T-helper 2 cell (primary cell): ENCODE measurements at places on chromosomes 6 and 20.

- no peak for DNase-seq
Observed at GRCh38 chr6:166950443-166950821, 5.9 kb downstream of the RNASET2 start.

DNA sequence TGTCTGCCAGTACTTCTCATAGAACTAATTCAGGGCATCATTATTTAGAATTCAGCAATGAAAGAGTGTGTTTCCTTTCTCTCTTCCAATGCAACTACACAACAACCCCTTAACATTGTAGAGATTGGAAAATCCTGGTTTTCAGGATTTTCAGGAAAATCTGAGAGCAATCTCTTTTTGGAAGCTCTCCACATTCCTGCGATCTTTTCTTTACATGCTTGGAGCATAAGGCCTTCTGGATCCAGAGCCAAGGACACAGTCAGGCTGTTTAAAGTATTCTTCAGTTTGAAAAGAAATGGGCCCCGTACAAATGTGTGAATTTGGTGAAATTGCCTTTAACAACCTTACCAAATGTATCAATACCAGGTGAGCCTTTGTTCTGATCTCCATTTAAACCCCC lies 469.7 kb downstream of the PKHD1 start:
- DNase-seq, result no peak

DNA sequence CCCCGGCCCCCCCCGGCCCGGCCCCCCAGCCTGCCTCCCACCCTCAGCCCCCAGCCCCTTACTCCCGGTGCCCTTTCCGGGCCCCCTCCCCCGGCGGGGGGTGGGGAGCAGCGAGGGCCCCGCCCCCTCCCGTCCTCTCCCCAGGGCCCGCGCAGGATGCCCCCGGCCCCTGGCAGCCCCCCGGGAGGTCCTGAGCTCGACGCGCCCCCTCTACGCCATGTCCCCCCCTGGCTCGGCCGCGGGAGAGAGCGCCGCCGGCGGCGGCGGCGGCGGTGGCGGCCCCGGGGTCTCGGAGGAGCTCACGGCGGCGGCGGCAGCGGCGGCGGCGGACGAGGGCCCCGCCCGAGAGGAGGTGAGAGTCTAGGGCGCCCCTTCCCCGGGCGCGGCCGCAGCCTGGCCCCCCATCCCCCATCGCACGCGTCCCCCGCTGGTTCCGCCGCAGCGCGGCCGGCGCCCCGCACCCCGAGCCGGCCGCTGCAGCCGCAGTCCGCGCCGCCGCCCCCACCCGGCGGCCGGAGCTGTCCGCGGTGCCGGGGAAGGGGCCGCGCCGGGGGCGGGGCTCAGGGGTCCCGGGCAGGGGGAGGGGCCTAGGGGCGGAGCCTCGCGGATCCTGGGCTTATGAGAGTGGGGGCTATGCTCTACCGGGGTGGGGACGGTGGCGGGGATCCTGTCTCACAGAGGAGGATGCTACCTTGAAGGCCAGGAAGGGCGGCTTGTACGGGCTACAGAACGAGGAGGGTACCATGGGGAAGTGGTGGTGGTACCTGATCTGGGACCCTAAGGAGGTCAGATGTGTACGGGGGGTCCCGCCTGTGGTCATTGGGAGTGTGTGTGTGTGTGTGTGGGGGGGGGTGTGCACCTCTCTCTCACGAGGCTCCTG lies 516 bp downstream of the TMEM151B start:
- no peak for DNase-seq

GRCh38 chr6:42243046-42243445 lies 25.4 kb upstream of the MRPS10 start:
- DNase-seq, result no peak

DNA sequence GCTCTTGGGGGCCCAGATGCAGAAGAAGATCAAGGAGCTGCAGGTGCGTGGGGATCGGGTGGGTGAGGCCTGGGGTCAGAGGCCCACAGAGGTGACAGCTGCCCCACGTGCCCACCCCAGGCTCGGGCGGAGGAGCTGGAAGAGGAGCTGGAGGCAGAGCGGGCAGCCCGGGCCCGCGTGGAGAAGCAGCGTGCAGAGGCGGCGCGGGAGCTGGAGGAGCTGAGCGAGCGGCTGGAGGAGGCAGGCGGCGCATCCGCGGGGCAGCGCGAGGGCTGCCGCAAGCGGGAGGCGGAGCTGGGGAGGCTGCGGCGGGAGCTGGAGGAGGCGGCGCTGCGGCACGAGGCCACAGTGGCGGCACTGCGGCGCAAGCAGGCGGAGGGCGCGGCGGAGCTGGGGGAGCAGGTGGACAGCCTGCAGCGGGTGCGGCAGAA lies 41.5 kb downstream of the MYH7B start:
- DNase-seq, result peak; percentile 55

DNA sequence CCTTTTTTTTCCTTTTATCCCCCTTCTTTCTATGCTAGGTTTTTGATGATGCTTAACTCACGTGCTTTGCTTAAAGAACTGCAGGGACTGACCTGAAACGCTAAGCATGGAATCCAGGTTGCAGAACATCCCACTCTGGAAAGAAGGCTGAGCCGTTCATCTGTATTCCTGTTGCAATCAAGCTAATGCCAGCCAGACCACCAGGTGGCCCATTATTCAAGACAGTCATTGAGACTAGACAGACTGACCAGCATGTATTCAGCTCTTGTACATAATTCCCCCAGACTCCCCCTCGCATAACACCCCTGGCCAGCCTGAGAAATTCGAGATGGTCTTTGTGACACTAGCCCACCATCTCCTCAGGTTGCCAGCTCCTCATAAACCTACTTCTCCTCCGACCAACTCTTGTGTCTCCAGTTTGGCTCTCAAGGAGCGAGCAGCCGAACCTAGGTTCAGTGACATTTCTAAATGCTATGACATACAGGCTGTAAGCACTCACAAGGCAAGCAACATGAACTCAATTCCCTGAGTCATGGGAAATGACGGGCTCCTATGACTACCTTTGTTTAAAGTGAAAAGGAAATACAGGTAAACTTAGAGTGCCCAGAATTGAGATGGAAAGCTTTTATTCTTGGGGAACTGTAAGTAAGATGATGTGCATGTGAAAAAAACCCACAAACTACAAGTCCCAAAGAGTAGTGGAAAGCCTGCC lies 309.3 kb upstream of the CDYL start:
- no peak for DNase-seq

GRCh38 chr20:54624706-54625390 lies 149.5 kb downstream of the DOK5 start:
- no peak for DNase-seq
